NCI-H1436 (cell line): ENCODE measurements at places on chromosomes 2 and 18.
A peak's percentile ranks its signal among the peaks of the same experiment; 100 is the strongest.

DNA sequence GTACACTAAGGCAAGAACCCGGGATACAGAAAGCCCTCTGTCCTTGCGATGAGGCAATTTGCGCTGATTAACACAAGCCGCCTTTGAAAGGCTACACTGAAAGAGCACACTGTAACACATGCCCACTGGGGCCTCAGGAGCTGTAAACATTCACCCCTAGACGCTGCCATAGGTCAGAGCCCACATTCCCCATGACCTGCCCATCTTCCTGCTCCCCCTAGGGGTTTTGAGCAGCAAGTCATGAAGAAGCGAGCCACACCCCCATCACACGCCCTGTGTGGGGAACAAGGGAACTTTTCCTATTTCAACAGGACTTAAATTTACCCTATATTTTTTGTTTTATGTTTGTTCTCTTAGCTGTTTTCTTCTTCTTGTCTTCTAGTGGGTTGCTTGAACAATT is 47.8 kb upstream of the SLC4A10 start:
- DNase-seq, result no peak

GRCh38 chr2:16655445-16655837 is 10.2 kb downstream of the CYRIA start:
- no peak for DNase-seq

DNA sequence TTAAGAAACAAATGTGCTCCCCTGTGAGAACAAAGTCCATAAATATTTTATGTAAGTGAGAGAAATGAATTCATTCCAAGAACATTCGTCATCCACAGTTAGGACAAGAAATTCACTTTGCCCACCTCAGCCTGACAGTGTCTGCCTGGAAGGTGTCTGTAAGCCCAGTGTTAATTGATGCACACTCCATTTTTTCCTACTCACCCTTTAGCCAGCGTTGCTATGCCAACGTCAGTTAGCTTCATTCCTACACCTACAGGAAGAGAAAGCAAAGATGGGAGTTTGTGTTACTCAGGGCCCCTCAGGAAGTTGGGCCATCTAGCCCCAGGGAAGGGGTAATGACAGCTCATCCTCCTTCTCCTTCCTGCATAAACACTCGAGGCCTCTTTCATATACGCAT is 131.0 kb downstream of the ALPK2 start:
- DNase-seq, result no peak

GRCh38 chr2:160125366-160125765 is 63.0 kb upstream of the PLA2R1 start:
- DNase-seq, result no peak

DNA sequence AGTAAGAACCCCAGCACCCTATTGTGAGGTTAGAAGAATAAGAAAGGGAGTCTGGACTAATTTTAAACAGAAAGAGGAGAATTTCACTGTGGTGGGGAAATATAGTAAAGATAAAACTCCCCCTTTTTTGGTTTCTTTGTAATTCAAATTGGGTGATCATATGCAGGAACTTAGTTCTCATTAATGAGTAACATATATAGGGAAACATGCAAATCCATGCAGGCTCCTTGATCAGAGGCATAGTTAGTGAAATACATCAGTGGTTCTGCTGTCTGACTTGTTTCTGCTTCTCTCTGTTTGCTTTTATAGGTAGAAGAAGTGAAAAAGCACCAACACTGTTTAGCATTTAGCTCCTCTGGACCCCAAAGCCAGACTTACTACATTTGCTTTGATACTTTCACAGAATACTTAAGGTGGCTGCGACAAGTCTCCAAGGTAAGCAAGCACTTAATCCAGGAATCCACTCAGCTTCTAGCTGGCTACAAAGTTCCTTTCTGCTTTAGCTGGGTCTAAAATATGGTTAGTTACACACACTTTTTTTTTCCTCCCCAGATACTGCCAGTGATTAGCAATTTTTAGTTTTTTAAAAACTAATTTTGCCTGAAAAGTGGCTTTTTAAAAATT is 123.2 kb downstream of the PHLPP1 start:
- DNase-seq, result no peak

DNA sequence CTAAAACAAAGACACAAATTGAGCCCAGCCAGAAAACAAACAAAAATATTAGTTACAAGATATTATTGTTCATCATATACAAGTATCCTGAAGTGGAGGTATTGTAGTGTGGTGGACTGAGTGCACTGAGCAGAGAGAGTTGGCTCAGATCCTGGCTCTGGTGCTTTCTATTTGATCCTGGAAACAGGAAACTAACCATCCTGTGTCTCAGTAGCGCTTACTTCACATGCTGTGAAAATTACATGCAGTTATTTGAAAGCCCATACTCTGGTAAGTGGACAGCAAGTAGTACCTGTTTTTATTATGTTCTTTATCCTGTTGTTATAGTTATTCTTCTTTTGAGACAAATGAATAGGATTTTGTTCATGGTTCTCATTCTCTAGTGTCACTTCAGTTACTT is 84.3 kb upstream of the CRIM1 start:
- no peak for DNase-seq

GRCh38 chr2:152173831-152174230 is 1.7 kb downstream of the STAM2 start:
- no peak for DNase-seq

- no peak for DNase-seq
Measured at GRCh38 chr2:150681120-150681804, 193.8 kb upstream of the RND3 start.

GRCh38 chr2:43030551-43031307 is 195.7 kb downstream of the ZFP36L2 start:
- no peak for DNase-seq

DNA sequence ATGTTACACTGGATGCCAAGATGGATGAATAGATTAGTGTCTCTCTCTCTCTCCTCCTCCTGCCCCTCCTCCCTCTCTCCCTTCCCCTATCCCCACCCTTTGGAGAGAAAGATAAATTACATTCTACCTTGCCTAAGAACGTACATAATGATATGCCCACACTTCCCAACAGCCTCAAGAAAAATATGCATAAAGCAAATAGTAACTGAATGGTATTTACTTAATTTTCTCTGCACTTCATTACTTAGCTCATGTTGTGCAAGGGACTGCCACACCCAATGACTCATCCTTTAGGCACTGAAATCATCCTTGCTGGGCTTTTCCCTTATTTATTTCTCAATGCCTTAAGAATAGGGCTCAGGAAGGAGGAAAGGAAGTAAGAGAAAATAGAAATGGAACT is 137.3 kb upstream of the PID1 start:
- no peak for DNase-seq

DNA sequence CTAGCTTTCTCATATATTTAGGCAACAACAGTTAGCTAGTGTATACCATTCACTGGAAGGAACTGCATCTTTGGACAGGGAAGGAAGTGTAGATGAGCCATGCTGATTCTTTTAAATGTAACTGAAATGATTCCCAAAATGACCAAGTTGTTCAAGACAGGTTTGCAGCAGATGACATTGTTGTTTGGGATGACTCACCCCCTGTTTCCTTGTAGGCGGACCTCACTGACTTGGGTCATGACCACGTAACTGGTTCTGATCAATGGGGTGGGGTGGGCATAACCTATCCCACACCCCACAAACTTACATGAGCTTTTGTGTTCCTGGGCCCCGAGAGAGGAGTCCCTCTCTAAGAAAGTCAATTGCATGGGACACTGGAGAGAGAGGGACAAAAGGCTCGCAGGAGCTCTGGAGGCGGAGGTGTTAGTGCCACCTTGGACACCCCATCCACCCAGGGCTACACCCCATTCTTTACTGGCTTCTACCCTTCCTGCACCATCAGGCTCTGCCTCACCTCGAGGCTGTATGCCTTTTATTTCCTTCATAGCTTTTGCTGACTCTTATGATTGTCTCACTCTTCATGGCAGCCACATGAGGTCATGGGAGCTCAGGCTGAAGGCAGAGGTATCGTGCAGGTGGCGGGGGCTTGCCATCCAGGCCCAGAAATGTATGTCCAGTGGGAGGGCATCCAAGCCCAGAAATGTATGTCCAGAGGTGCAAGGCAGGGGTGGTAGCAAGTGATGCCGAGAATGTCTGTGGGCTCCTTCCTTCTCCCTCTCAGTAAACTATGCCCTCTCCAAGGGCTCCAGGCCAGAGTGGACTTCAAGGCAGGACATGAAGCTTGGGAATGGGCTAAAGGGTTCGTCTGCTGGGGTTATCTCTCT is 108.0 kb downstream of the TWIST2 start:
- DNase-seq, result no peak

DNA sequence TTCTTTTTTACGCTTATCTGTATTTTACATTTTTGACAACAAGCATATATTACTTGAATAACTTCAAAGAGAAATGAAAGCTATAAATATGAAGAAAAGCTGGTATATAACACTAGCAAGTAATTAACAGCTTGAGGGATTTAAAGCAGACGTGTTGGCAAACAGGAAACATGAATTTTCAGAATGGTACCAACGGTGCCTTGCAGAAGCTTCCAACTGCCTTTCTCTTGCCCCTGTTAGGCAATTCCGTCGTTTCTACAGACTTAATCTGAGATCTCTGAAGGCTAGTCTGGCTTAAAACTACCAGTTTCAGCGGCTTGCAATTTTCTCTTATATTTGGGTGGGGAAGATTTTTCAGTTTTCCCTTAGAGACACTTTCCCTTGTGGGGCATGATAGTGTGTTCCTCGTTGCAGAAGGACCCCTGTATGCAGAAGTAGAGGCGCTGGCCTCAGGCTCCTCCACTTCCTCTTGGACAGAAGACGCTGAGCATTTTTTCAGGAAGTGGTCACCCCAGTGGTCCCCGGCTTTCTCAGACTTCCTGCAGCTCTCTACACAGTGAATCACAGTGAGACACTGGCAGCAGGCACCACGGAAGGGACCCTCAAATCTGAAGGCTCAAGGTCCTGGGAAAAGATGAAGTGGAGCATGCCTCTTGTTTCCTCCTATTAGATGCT is 56.2 kb upstream of the SLC16A14 start:
- no peak for DNase-seq

- no peak for DNase-seq
Measured at GRCh38 chr2:56199492-56199891, 15.7 kb downstream of the CCDC85A start.

GRCh38 chr2:65999103-65999502 is 435.8 kb upstream of the MEIS1 start:
- no peak for DNase-seq

- no peak for DNase-seq
Measured at GRCh38 chr18:21998486-21998885, 170.9 kb upstream of the GATA6 start.

- no peak for DNase-seq
Measured at GRCh38 chr2:118222672-118223421, 134.6 kb downstream of the INSIG2 start.

DNA sequence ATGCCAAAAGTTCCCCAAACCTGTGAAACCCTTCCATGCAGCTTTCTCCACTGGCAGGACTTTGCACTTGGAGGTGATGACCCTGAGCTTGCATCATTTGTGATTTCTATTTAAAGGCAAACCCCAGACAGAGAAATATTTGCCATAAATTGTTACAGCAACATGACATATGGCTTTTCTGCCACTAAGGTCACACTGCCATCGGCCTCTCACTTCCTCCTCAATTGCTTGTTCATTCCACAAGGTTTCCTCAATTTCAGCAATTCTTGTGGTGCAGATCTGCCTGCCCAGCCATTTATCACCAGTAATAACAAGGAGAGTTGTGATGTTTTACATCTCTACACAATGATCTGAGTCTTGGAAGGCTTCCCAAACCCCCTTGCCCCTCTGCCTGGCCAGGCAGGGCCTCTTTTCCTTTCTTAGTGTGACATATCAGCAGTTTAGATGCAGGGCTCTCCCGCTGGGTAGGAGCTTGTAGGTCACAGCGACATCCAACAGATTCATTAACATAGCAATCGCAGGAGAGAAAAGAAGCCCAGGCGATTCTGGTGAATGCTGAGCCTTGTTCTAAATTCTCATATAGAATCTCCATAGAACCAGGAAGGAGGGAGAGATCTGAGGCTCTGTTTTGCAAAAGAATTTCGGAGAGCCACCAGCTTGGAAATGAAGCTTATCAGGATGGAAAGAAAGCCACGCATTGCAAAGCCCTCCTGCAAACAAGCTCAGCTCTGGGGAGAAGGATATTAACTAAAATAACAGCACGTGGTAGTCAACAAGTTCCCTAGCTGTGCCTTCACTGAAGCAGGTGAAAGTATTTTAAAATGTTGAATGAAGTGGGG is 46.7 kb upstream of the ITGA6 start:
- DNase-seq, result no peak

- no peak for DNase-seq
Measured at GRCh38 chr2:68203587-68203986, 45.9 kb downstream of the PNO1 start.

DNA sequence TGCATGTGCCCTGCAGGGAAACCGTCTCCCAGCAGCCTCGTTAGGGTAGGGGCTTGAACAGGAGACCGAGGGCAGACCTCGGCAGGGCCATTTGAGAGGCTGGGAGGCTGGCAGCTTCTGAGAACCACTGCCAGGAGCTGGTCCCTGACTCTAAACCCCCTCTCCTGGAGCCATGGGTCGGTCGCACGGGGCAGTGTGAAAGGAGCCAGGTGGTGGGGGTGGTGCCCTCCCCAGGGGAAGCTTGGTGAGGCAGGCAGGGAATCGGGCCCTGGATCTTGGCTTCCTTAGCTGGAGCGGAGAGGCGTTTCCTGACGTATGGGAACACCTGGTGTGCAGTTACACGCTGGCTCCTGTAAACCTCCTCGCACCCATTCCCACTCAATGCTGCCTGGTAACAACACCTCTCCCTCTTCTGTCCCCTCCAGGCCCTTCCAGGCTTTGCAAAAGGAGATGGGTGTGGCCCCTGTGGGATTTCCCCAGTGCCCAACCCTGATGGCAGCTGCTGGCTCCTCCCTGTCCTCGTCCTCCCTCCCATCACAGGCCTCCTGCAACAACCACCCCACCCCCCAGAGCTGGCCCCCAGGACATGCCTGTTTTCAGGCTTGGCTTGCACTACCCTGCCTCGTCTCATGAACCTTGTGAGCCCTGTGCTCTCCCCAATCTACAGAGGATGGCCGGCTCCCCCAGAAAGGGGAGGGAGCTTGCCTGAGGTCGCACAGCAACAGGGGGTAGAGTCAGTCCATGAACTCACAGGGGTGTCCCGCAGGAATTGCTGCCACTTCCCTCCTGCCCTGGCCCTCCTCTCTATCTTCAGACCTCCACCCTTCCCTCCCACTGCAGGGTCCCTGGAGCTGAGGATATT is 24.4 kb downstream of the ADRA2B start:
- peak; percentile 5 for DNase-seq

- DNase-seq, result no peak
Measured at GRCh38 chr18:78730546-78730945, 249.1 kb upstream of the SALL3 start.

DNA sequence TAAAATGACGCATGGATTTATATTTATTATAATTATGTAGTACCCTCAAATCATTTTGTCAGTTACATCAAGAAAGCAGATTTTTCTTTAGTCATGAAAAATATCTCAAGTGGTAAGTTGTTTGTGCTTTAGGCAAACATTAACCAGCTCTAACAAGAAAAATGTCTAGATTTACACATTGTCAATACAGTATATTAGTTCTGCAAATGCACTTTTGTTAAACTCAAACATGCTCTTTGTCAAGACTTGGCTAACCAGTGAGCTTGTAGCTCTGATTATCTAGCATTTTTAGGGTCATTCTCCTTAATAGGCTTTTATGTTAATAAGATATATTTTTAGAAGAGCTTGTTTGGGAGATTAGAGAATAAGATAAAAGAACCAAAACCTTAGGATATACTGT is 32.7 kb downstream of the SCRN3 start:
- no peak for DNase-seq
